ENCODE measurements at places on chromosomes 5 and 9.
A peak's percentile ranks its signal among the peaks of the same experiment; 100 is the strongest.

- no peak for DNase-seq
Measured at GRCh38 chr9:114503522-114504340, 1.5 kb downstream of the WHRN start.

GRCh38 chr5:3393122-3393919, 202.3 kb upstream of the IRX1 start:
- DNase-seq, result no peak

GRCh38 chr5:61357745-61358144, 25.7 kb downstream of the ZSWIM6 start:
- DNase-seq, result no peak

DNA sequence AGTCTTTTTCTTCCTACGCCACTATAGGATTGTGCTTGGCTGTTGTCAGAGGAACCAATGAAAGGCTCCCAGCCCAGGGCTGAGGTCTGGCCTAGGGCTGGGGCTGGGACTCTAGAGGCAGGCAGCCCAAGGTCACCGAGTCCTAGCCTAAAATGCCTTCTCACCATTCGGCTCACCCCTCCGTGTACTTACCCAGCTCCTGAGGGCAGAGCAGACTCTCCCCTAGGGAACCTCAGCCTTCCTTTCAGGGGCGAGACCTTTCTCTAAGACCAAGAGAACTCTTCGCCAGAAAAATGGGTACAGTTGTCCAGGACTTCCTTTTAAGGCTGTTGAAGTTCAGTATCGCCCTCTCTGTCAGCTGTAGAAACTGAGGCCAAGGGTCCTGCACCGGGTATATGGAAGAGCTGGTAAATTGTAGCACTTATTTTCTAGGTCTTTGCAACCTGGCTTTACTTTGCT, 1.7 kb upstream of the SPRY4 start:
- DNase-seq, result no peak

DNA sequence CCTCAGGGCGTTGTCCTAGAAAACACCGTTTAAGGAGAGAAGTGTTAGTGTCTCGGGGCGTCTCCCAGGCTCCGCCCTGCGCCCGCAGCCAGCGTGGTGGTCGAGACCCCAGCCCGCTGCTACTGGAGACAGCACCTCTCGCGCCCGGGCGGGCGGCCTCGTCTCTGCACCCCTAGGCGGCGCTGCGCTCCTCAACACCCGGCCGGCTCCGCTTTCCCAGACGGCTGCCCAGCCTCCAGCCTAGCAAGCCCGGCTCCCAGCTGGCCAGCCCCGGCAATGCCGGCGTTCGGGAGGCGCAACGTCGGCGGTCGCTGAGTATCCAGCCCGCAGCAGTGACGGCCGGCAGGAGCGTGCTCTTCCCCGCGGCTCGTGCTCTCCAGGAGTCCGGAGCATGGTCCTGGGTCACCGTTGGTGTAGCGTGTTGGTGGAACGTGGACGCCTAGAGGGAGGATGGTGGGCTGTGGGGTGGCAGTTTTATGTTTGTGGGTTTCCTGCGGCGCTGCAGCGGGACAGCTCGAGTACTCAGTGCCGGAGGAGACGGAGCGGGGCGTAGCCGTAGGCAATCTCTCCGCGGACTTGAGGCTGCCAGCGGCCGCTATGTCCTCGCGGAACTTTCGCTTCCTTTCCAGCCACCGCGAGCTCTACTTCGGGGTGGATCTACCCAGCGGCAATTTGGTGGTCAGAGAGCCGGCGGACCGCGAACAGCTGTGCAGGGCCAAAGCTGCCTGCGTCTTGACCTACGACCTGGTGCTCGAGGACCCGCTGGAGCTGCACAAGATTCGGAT, 536 bp downstream of the PCDHAC1 start:
- no peak for DNase-seq

DNA sequence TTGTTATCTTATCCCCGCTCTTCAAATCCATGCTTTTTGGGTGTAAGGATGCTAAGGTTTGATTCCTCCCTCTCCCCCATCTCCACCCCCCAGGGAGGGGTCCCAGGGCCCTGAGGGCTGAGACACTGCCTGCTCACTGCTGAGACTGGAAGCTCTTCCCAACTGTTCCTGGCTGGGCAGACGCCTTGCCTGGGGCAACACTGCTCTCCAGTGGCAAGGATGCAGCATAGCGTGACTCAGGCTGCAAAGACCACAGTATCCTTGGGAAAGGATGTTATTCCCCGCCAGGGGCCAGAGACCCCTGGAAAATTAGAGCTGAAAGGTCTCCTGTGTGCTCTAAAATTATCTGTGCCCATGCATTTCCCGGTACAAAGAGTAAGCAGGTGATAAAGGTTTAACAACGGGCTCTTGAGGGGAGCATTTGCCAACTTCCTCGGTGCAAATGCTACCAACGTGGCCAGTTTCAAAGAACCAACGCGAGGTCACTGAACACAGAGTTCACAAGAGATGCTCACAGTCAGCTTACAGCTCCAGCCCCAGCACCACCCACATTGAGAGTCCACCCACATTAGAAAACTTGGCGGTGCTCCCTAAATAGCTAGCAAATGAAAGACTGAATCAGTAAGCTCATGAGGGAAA, 271.9 kb downstream of the NSG2 start:
- no peak for DNase-seq

DNA sequence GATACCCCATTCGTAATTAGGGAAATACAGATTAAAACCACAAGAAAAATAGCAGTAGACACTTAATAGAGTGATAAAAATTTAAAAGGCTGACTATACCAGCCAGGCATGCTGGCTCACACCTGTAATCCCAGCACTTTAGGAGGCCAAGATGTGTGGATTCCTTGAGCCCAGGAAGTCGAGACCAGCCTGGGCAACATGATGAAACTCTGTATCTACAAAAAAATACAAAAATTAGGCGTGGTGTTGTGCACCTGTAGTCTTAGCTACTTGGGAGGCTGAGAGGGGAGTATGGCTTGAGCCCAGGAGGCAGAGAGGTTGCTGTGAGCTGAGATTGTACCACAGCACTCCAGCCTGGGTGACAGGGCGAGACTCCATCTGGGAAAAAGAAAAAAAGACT, 72.0 kb downstream of the FCHO2 start:
- no peak for DNase-seq

- no peak for DNase-seq
Measured at GRCh38 chr5:67032921-67033664, 163.5 kb downstream of the CD180 start.

DNA sequence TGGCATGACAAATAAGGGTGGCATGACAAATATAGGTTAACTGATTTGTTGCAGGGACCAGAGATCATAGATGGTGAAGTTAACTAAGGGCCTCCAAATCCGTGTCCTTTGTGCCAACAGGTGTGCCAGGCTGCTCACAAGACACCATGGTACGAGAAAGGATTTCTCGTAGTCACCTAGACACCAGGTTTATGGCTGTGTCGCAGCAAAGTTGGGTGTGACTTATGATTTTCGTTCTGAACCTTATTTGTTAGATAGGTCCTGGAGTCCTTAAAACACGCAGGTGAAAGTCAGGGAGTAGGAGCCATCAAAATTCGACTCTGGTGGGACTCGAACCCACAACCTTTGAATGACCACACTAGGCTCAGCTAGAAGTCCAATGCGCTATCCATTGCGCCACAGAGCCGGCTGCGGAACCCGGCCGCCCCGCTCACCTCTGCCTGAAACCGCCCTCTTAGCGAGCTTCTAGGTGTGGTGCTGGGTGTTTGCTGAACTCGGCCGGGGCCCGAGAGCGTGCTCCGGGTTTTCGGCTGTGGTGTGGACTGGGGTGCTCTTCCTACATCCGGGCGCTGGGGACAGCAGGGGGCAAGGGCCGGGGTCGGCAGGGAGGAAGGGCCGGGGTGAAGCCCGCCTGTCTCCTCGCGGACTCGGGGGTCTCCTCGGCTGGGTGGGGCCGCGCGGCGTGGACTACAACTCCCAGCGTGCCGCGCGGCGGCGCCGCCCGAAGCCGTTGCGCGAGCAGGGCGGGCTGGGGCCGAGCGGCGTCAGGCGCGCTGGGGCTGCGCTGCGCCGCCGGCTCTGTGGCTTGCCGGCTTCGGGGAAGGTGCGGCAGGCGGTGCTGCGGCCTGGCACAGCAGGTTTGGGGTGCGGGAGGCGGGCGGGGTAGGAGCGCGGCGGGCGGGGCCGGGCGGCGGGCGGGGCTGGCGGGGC, at the start of gene SLC27A4:
Gene SLC27A4 (plus strand): TSS at position 767 of the 930 bp plus-strand sequence. CDS start 2,606 bp downstream, outside the sequence.
- DNase-seq, result peak; percentile 81

GRCh38 chr5:7705261-7705660, 145.7 kb downstream of the CFAP90 start:
- no peak for DNase-seq

DNA sequence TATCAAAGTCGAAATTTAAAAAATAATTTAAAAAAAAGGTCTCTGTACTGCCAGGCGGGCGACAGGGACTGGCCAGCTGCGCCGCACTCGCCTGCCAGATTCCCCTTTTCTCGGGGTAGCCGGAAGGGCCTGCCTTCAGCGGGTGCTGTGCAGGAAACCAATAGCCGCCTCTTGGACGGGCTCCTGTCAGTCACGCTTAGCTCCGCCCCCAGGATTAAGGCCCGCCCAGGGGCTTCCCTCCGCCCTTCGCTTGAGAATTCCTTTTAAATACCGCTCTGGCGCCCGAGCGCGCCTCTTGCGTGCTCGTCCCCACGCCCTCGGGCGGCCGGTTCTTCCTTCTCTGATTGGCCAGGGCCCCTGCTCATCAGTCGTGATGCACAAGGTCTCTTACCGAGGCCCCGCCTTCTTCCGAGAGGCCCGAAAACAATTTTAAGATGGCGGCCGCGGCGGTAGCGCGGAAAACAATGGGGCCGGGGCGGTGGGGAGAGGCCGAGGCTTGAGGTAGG, at the start of gene MAML1:
Gene MAML1 (plus strand): TSS at position 411 of the 506 bp plus-strand sequence. CDS start 291 bp downstream, outside the sequence.
- peak; percentile 99 for DNase-seq

- no peak for DNase-seq
Measured at GRCh38 chr9:94553029-94553938, 1.6 kb upstream of the PCAT7 start.

DNA sequence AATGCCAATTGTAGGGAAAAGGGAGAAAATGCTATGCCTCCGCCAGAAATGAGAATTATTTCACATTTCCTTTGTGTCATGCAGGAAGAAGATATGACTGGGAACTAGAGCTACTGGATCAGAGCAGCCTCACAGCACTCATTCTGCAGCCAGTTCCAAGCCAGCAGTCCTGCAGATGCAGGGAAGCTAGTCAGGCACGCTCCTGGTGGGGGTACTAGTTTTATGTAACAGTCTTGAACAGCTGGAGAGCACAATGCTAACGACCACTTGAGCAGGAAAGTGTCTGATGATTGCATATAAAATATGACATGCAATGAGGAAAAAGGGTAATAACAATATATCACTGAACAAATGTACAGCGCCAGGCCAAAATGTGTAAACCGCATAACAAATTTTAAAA, 21.7 kb downstream of the CDH10 start:
- DNase-seq, result no peak

- no peak for DNase-seq
Measured at GRCh38 chr5:162512935-162513565, 445.5 kb downstream of the GABRG2 start.

- DNase-seq, result no peak
Measured at GRCh38 chr5:139125991-139126390, 72.2 kb downstream of the SIL1 start.

- DNase-seq, result no peak
Measured at GRCh38 chr5:65742565-65743231, 20.7 kb downstream of the NLN start.

GRCh38 chr9:18865542-18865941, 167.5 kb downstream of the SAXO1 start:
- DNase-seq, result no peak

- DNase-seq, result no peak
Measured at GRCh38 chr5:102853680-102854079, 98.6 kb downstream of the PAM start.

- no peak for DNase-seq
Measured at GRCh38 chr5:159887050-159887449, 29.2 kb upstream of the ADRA1B start.

- DNase-seq, result no peak
Measured at GRCh38 chr5:114438471-114438870, 76.6 kb downstream of the KCNN2 start.

DNA sequence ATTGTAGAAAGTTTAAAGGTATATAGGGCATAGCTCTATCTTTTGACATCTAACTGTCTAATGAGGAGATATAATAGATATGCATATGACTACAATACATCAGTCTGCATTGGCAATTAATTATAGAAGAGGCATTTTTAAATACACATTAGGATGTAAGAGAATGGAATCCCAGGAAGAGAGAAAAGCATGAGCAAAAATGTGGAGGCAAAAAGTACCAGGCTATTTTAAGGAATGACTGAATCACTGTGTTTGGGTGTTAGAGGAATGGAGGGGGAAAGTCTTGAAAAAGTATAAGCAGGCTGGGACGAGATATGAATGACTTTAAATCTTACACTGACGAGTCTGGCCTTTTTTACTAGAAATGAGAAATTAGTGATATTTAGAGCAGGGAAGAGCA, 138.4 kb upstream of the ZNF462 start:
- no peak for DNase-seq

- no peak for DNase-seq
Measured at GRCh38 chr5:151578326-151579025, 12.7 kb downstream of the FAT2 start.

DNA sequence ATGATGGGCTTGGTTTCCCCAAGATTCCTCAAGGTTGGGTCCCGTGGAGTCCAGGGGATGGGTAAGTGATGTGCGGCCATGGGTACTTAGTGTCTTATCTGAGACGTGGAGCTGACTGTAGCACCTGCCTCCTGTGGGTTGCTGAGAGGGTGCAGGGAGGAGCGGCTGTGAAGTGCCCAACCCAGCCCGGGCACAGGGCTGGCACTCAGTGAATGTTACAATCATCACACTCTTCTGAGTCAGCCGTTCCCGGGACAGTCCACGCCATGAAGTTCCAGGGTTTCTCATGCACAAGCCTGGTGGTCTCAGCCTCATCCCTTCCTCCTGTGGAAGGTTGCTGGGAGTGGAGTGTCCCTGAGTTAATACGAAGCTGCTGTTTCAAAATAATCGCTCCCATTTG, 29.1 kb downstream of the NTNG2 start:
- DNase-seq, result no peak

- DNase-seq, result no peak
Measured at GRCh38 chr5:127757576-127757975, 54.4 kb downstream of the CCDC192 start.
